Sciatic nerve (tissue), 2 donors: ENCODE measurements at places on chromosomes 5 and 9.
A peak's percentile ranks its signal among the peaks of the same experiment; 100 is the strongest.

DNA sequence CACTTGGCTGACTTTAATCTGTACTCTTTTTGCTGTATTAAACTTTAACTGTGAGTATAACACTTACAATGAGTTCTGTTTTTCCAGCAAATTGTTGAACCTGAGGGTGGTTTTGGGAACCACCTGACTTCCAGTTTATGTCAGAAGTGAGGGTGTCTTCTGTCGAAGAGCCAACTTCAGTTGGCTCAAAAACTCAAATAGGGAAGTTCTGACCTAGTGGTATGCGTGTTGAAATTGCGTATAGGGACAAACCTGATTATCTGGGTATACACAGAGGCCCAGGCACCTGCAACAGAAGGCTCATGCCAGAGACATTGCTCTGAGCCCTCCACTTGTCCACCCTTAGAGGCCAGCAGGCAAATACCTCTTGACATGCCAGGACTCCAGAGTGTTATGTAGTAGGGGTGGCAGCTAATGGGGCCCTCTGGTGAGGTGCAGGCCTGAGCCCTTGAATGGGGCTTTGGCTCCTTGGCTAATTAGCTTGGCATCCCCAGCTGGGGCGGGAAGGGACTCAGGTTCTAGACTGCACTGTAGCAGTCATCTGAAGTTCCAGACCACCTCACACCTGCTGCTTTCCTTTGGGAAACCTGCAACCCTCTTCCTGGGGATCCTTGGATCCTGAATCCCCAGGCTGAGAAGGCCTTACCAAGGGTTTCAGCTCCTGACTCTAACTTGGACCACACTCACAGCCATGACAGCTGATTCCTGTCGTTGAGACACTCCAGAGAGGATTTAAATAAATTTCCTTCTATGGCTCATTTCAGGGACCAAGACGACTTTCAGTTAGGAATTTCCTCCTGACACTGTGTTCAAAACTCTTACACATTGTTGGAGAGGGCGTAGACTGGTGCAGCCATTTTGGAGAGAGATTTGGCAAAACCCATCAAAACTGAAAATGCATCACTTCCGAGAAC lies 189.6 kb downstream of the HSPA4 start:
- DNase-seq, result no peak

DNA sequence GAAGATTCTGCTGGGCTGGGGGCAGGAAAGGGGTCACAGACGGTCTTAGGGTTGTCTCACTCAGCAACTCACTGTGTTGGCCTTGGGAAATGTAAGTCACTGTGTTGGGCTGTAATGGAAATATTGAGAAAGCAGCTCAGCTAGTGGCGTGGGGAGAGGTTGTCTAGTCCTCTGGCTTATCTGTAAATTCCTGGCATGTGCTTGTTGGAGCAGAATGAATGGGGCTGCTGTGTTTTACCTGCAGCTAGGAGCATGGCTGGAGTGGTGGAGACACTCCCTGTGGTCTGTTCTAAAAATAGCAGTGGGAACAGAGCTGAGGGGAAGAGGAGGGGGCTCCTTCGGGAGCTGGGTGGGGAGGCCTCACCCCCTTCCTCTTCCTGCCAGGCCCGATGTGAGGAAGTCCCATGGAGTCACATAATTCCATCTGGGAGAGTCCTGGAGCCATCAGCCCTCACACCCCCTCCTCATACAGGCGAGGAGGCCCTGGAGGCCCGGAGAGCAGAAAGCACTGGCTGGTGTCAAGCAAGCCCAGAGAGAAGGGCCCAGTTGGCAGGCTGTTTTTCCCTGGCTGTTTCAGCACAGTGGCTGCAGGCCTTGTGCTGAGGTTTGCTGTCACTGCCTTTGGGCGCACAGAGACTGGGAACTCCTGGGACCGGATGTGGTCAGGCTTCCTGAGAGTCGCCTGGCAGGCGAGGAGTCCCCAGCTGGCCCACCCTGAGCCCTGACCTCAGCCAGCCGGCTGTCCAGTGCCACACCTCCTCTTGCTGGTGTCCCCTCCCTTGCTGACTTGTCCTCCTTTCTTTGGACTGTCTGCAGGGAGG lies 84.9 kb downstream of the RGS3 start:
- peak; percentile 72 for DNase-seq

GRCh38 chr9:111274737-111275136 lies 55.3 kb downstream of the OR2K2 start:
- no peak for DNase-seq

GRCh38 chr9:101068696-101069095 lies 40.2 kb downstream of the PLPPR1 start:
- DNase-seq, result no peak

DNA sequence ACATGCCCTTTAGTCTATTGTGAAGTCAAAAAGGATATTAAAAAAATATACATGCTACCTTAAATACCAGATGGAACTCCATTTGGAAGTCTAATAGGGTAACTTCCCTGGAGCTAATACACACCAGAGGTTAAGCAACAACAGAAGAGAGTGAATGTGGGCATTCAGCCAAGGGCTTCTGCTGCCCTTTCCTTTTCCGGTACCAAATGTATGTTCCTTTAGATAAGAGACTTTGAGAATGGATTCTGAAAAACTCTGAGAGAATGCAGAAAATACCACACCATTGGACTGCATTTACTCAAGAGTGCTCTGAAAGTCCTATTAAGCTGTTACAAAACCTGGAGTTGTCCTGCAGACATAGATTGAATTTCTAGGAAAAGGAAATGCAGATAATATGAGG lies 23.8 kb upstream of the TRPM3 start:
- no peak for DNase-seq
